Fibroblast of skin of right quadriceps (primary cell): ENCODE measurements at places on chromosomes 11 and 22.

GRCh38 chr11:76655501-76656049 lies 15.0 kb downstream of the LRRC32 start:
- DNase-seq, result no peak

- no peak for DNase-seq
Measured at GRCh38 chr22:37046589-37046988, 5.0 kb upstream of the KCTD17 start.

GRCh38 chr22:19931514-19931913 lies 10.1 kb upstream of the COMT start:
- no peak for DNase-seq

- DNase-seq, result no peak
Measured at GRCh38 chr11:114664641-114665040, 13.7 kb upstream of the NXPE2 start.

DNA sequence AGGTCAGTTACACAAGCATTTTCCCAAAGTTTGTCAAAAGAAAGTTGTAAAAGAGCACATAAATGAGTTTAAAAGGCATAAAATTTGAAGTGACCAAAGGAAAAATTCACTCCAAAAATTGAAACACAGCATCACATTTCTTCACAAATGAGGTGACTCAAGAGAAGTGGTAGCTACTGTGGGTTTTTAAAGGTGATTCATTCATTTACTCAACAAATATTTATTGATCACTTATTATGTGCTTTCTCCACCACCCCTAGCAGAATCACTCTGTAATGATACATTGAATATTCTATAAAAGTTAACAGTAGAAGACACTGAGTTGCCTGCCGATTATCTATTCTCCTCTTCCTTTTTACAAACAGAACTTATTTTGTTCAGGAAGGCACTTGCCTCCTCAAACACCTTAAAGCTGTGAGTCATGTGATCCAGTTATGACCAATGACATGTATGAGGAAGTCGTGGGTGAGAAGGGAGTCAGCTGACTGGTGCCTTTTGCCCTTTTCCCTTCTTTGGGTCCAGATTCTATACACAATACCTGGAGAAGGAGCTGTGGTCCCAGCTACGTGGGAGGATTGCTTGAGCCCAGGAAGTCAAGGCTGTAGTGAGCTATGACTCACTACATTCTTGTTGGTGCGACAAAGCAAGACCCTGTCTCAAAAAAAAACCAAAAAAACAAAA lies 67.7 kb upstream of the CLNS1A start:
- DNase-seq, result peak; percentile 50

DNA sequence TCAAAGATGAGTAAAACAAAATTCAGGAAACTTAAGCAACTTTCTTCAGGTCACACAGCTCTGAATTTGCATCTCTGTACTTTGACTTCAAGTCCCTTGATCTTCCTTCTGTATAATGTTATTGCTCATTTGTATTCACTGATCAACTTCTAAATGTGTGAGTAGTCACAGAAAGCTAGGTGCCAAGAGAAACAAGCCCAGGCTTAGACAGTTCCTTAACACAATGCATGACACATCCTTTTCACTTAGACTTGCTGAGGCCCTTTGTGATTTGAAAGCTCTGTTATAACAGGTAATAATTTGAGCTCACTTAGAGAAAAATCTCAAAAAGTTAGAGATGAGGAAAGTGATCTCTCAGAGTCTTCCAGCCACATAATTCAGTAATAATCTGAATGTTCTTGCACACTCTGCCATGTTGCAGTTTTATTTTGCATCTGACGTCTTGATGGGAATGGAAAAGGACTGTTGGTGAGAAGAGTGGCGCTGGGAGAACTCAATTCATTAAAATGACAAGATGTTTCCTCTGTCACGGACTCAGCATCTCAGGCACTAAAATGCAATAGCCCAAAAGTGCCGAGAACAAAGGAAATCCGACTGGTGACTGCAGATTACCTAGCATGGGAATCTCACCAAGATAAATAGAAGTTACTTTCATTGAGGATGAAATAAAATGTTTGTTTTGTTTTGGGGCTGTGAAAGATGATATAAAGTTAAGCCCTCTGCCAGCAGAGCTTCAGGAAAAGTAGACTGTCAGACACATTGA lies 665.3 kb downstream of the OPCML start:
- peak; percentile 32 for DNase-seq

GRCh38 chr11:1119604-1120146 lies 38.1 kb upstream of the MUC5AC start:
- no peak for DNase-seq
